Fibroblast of the aortic adventitia (primary cell): ENCODE measurements at places on chromosomes 1 and 21.
A peak's percentile ranks its signal among the peaks of the same experiment; 100 is the strongest.

DNA sequence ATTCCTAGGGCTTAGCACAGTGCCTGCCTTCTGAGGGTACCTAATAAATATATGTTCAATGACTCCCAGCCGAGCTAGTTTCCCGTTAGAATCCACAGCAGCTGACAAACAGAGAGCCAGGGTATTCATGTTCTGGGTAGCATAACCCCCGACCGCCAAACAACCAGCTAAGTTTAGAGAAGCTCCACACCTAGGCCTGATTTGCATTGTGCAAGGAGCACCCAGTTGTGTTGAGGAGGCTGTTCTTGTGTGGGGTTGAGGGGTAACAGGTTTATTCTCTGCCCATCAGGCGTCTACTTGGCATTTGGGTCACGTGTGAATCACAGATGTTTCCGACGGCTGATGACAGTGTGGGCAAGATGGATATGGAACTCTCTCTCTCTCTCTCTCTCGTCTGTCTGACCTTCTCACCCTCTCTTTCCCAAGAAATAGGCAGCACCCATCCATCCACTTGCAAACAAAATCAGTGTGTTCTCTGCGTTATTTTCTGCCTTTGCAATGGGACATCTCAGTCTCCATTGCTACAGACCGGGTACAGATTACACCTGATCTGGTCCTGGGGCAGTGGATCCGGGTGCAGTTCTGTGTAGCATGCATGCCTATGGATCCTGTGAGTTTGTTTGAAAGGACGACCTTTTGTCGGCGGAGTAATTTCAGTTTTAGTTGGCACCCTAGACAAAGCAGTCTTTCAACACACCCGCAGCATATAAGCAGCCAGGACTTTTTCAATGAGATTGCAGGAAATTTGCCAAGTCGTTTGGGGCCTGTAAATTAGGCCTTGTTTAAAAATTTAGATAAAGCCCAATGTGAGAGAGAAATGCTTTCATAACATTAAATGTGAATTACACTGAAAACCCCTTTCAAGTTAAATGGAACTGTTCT, 29.4 kb downstream of the KAZN start:
- peak; percentile 31 for DNase-seq

DNA sequence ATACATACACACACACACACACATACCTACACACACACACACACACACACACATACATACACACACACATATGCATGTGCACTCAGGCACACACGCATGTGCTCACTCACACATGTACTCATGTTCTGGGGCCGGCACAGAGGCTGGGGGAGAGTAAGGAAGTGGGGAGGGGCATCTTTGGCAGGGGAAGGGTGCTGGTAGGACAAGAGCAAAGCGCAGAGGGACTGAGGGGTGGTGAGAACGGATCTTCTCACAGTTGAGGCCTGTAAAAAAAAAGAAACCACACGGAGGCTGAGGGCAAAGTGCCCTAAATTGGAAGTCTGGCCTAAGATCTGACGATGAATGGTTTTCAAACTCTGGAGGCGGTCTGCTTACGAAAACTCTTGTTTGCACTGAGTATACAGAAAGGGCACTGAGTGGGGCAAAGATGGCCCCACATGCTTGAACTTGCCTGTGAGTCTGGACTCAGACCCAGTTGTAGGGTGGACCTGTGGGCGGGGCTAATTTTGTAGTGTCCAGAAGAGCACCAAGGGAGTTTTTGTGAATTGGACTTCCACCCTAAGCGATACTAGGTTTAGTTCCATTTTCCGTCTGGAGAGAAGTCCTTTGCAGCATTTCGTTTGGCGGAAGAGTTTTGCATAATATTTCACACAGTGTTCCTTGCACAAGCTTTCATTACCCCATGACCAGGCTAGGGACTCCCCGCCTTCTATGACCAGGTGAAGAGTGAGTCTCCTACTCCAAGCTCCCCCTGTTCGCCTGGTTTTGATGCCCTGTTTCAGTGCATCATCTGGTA, 79.3 kb upstream of the LYST start:
- DNase-seq: no peak

DNA sequence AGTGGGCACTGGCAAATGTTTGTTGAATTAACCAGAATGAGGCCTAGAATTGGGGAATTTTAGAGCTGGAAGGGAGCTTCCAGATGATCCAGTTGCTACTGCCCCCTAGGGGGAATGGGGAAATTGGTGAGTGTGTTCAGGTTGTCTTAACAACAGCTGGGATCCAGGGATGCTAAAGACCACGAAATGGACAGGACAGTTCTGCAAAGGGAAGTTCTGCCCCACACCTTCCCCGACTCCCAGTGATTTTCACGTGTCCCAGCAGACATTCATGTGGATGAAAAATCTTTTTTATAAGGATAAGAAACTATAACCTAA, 33.9 kb downstream of the TRIM62 start:
- peak; percentile 59 for DNase-seq

DNA sequence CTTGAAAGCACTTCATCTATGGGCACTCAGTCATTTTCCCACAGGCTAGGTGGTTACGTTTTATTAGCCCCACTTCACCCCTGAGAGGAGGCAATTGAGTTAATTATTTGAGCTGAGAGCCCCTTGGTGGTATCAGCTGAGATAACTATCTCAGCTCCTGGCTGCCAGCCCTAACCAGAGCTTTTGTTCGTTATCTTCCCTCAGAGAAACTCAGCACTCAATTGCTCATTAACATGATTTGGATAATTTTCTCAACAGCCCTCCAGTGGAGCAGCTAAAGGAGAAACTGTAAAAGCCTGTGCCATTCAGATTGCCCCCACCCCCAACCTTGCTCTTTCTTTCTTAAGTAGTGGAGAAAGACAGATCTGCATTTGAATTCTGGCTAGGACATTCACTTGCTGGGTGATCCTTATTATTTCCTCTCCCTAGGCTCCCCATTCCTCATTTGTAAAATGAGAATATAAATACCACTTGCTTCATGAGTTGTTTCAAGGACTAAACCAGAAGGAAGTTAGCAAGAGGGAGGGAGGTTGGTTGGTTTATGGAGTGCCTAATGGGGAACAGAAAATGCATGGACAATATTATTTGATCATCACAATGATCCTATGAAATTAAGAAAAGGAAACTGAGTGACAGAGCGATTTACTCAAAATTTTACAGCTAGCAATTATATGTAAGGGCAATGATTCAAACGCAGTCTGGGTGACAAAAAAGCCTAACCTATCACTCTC, 218.7 kb upstream of the FGGY start:
- DNase-seq: no peak

GRCh38 chr1:41484402-41485241, at the start of gene EDN2:
TSS of gene EDN2 (minus strand) at chr1:41484683. CDS start at chr1:41484601, 82 bp downstream.
- DNase-seq: no peak

DNA sequence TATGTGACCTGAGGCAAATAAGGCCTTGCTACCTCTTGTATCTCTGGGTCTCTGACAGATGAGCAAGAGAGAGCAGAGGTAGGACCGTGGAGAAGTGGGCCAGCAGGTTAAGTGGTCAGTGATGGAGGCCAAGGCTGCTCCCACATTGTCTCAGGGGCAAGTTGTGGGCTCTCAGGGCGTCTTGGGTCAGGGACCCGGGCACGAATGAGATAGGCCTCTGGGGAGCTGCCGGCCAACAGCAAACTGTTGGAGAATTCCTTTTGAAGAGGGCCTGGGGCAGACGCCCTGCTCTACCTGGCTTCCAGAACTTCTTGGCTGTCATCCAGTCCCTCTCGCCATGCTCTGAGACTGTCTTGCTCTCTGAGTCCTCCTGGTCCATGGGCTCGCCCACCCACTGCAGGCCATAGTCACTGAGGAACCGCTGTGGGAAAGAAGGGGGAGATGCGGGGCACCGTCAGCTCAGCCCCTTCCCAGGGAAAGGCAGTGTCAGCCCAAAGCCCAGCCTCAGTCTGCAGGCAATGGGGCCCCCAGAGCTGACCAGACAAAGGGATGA, 12.4 kb downstream of the UBXN11 start:
- DNase-seq: no peak

DNA sequence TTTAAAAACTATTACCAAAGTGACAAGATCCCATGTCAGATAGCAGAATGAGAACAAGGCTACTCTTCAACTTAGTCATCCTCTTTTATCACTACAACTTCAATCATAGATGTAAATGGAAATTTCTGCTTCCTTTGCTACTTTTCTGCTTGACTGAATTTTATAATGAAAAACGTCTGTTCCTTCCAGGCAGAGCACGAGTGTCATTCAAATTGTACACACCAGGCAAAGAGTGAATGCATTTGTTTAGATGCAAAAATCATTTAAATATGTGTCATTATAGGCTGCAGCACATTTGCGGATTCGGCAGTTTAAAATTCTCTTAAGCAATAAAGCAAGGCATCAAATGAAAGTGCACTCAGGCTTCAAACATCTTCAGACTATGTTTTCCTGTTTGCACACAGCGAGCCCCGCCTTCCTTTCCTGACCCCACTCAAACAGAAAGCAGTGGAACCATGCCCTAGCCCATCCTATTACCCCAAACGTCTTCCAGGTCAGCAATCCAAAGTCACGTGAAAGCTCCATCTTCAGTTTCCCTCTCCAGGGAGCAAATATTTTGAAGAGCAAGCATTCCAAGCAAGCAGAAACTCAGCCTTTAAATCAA, 99.6 kb downstream of the APP start:
- peak; percentile 62 for DNase-seq

DNA sequence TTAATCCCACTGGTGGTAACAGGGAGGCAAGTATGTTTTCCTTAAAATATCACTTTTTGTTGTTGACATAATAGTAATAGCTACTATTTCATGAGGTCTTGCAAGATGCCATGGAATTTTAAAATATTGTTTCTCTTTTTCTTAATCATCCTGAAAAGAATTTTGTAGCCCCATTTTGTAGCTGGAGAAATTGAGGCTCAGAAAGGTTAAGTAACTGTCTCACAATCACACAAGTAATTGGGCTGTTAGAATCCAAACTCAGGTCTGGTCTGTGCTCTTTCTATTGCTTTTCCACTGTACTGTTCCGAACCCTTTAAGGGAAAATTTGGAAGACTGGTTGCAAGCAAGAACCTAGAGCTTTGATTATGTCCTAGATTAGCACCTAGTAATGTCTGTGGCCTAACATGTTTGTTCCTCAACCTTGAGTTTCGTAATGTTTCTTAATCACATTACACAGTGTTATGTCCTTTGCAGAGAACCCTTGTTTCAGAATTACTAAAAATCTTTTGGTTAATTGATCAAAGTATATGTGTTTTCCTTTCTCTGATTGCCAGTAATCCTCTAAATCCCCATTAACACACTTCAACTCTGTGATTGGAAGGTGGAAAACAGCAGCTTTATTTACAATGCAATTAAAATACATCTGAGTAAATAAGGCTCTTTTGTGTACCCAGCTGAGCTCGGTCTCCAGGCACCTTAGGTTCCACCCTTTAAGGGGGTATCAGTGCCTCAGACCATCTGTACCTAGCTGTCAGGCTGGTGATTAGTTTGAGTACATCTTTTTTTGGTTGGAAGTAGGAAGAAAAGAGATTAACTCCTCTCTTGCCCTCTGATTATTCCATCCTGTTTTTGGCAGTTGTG, 10.4 kb downstream of the LRRC42 start:
- DNase-seq: no peak

- DNase-seq: no peak
Observed at GRCh38 chr1:192936313-192937018, 122.7 kb downstream of the UCHL5 start.

GRCh38 chr1:167207940-167208623, 12.6 kb upstream of the POU2F1 start:
- no peak for DNase-seq

DNA sequence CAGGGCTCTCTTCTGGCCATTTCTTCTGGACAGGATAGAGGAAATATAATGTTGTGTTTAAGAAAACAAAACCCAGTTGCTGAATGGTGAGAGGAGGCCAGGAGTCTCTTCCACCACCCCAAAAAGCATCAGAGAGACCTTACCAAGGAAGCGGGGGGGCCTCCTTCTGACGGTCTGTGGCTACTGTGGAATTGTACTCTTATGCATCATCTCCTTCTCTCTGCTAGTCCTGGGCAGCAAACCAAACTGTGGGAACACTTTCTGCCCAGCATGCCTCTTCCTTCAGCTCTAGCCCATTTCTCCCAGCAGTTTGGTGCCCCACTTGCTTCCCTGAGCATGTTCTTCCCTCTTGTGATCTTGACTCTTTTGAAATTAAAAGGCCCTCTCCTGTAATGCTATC, 157.7 kb downstream of the HHIPL2 start:
- peak; percentile 21 for DNase-seq

DNA sequence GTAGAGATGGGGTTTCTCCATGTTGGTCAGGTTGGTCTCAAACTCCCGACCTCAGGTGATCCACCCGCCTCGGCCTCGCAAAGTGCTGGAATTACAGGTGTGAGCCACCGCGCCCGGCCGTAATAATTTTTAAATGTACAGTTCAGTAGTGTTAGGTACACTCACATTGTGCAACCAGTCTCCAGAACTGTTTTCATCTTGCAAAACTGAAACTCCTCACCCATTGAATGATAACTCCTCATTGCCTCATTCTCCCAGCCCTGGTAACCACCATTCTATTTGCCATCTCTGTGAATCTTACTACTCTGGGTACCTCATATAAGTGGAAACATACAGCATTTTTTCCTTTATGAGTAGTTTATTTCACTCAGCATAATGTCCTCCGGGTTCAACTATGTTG, 3.4 kb downstream of the NLRP3 start:
- DNase-seq: no peak

DNA sequence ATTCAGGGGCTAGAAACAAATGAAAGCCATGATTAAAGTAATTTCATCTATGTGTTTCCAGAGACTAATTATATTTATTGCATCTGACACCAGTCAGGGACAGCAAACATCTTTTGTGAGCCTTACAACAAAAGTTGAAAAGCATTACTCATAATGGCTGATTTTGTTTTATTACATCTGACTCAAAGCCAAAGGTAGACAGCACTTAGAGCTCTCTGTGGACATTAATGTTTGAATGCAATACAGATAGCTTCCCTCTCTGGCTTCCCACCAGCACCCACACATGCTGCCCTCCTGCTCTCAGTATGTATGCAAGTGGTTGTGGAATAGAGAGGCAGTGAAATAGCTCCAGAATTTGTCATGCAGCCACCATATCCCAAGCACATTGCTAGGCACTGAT, 198.7 kb downstream of the SETD4 start:
- DNase-seq: no peak

GRCh38 chr1:165904948-165905347, 77.5 kb downstream of the UCK2 start:
- DNase-seq: no peak

DNA sequence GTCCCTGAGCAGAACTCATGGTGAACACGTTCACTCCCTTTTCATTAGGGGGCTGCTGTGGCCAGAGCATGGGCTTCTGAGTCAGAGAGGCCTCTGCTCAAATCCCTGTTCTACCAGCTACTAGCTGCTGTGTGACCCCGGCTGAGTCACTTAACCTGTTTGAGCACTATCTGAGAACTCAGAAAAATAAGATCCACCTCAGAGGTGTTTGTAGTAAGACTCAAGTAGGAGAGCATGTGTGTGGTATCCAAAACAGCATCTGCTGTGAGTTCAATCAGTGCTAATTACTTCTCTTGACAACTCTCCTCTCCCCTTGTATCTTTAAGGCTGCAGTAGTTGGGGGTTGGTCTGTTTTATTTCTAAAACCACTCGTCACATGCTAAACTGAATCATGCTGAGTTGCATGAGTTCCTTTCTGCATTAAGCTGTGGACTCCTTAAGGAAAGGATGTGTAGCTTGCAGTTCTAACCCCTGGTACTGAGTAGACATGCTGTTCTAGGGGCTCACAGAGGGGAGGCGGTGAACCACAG, 39.7 kb upstream of the JUN start:
- peak; percentile 79 for DNase-seq

GRCh38 chr1:224430511-224431113, 4.0 kb downstream of the WDR26 start:
- peak; percentile 71 for DNase-seq
